Activated CD4-positive, alpha-beta memory T cell treated with anti-CD3 and anti-CD28 coated beads for 36 hours (primary cell): ENCODE measurements at places on chromosomes 4 and X. TPM values are rescaled to one million over a fixed set of nuclear protein-coding genes. Genes with fewer than 3 reads are reported as not detected.
A peak's percentile ranks its signal among the peaks of the same experiment; 100 is the strongest.

- no peak for DNase-seq
Measured at GRCh38 chr4:128633067-128633466, 176.4 kb upstream of the JADE1 start.

The PJA1 gene
- total RNA-seq = 22.1 TPM

- DNase-seq = no peak
Measured at GRCh38 chr4:179165000-179165738, 1722.9 kb upstream of the AGA start.

- no peak for DNase-seq
Measured at GRCh38 chr4:16812041-16812440, 86.4 kb downstream of the LDB2 start.

- no peak for DNase-seq
Measured at GRCh38 chr4:129355516-129355915, 259.6 kb downstream of the C4orf33 start.

The CCKAR gene
- not detected for total RNA-seq

DNA sequence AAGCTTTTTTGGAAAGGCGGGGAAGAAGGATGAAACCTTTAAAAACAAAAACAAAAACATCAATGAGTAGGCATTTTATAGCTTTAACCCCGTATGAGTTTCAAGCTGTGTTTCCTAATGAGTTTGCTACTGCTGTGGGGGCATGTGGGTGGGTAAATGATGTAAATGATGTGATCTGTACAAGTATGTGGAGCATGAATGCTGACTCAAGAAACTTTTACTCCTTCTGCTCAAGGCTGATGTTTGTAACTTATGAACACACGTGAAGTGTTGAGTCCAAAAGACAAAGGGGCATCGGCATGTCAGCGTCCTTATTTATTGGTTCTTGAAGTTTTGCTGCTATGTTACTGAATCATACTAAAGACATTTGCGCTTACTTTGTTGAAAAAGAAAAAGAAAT, 76.9 kb downstream of the CLCN4 start:
- no peak for DNase-seq

- no peak for DNase-seq
Measured at GRCh38 chrX:52608961-52609360, 45.7 kb downstream of the SSX7 start.

GRCh38 chr4:87409420-87409939, 12.9 kb upstream of the NUDT9 start:
- no peak for DNase-seq

The FRMPD3 gene
- total RNA-seq = not detected

- DNase-seq = no peak
Measured at GRCh38 chr4:174398728-174399127, 115.0 kb downstream of the CEP44 start.

The PNMA6F gene
- not detected for total RNA-seq

The GAR1 gene
- 32.8 TPM for total RNA-seq

The XPNPEP2 gene
- total RNA-seq = 0.80 TPM

GRCh38 chrX:139851730-139852129, 81.1 kb downstream of the ATP11C start:
- no peak for DNase-seq

The PTTG2 gene
- not detected for total RNA-seq

The PLK4 gene
- 45.6 TPM for total RNA-seq

DNA sequence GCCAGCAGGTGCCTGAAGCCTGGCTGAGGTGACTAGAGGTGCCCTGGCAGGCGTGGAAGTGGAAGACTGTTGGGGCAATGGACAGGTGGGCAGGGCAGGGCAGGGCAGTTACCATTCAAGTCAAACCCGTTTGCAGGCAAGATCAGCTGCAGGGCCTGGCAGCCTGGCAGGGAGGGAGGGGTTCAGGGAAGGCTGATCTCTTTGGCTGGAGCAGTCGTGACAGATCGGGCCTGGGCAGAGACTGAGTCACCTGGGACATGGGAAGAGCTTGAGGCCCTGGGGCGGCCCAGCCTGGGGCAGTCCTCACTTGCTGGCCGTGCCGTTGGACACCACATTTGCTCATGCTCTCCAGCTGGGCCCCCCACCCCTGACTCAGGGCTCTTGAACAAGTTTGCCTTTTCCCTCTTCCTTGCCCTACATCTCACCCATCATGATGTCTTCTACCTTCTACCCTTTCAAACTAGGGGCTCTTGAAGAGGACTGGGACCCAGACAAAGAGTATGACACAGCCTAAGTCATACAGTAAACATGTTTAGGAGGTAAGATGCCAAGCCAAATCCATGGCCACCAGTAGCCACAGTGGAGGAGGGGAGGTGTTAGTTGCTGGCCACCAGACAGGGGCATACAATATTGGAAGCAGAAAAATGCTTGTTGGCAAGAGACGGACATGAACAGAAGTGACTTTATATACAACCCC, 2.0 kb upstream of the ZNF185 start:
- no peak for DNase-seq

DNA sequence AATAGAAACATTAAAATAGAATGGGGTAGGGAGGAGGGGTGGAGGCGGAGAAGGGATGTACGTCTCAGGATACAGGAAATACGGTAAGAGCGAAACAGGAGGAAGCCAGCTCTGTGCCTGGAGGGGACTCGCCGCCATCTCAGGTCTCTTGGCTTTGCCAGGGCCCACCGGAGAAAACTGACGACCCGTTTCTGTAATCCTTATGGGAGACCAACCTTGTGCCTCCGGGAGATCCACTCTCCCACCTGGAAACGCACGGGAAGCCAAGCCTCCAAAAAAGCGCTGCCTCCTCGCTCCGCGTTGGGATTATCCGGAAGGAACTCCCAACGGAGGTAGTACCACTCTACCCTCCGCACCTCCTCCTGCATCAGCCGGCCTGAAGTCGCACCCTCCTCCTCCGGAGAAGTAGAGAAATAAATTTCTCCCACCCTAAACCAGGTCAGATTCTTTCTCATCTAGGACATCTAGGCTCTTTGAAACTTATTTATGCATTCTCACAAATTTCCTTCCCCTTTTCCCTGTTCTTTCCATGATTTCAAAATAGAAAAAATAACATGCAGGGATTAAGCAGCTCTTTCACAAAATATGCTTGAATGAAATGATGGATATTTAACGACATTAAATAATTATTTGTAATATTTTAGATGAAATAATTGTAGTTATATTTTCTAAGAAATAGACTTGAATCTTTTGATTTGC, at the start of gene NBDY:
TSS of gene NBDY (plus strand) at position 92 of the 699 bp plus-strand sequence. CDS start at position 203, 111 bp downstream.
- peak; percentile 45 for DNase-seq

DNA sequence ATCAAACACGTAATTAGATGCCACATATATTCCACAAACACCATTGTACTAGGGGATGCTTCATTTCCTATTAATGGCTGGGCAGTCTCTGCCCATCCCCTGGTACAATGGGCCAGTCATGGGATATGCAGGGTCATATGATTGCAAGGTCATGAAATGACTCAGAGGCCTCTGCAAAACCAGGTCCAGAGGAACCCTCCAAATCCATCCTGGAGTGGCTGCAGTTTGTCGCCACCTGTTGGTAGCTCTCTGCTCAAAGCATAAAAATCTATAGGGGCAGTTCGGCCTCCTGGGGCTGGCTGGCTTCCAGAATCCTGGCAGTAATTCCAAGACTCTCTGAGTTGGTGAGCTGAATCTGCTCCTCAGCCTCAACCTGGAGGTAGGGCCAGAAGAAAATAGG, 22.9 kb upstream of the PUDP start:
- DNase-seq = peak; percentile 43

The FRMD7 gene
- not detected for total RNA-seq

DNA sequence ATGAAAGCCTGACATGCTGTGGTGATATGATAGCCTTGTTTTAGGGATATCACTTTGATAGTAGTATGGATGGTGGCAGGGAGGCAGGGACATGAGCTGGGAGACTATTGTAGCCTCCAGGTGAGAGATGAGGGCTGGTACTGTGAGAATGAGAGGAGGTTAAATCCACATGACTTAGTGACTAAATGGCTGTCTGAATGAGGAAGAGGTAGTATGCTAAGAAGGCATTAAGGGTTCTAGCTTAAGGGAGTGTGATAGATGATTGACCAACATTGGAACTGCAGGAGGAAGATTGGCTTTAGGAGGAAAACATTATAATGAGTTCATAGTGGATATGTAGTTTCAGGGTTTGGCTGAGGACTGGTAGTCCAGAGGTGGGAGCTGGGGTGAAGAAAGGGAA, 195.0 kb upstream of the ANK2 start:
- no peak for DNase-seq

The NDP gene
- not detected for total RNA-seq

The GAGE12F gene
- total RNA-seq = not detected

DNA sequence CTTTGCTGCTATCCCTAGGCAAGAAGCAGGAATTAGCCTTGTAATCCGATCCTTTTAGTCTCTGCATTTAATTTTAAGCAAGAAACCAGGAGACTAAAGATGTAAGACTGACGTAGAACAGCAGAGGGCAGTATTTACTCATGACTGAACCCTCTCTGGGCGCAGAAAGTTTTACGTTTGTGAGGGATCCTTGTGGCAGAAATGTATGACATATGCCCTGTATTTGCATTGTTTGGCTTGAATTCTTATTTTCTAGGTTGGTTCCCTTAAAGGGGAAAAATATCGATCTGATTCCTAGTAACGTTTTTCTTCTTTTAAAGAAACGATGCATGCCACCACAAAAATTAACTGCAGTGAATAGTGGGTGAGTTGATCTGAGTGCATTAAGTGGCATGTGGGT, 1.3 kb upstream of the FAT4 start:
- peak; percentile 10 for DNase-seq

GRCh38 chrX:19775830-19776485, 111.4 kb downstream of the SH3KBP1 start:
- DNase-seq = no peak

The MPP1 gene
- 24.2 TPM for total RNA-seq

- DNase-seq = peak; percentile 43
Measured at GRCh38 chrX:154378059-154378798, 866 bp upstream of the EMD start.

The MTCP1 gene
- 19.2 TPM for total RNA-seq

DNA sequence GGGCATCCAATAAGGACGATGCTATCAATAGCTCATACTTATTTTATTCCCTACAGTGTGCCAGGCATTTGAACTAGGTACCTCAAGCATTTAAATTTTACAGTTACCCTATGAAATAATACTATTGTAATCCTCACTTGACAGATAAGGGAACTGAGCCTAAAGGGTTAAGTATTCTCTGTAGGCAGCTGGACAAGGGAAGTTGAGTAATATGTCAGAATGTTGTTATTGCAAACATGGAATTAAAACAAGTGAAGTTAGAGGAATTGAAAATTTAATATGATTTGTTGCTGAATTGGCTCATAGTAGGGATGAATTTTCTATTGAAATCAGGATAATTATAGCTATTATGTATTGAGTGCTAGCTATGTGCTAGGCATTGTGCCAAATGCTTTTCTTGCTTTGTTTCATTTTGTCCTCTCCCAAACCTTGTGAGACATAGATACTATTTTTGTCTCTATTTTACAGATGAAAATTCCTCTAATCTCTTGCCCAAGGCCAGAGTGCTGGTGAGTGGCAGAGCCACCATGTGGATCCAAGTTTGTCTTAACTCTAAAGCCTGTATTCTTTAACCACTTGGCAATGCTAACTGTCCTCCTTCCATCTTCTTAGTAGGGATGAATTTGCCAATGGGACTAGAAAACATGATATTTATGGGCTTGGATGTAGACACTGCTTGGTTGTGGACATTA, 58.1 kb downstream of the TMEM164 start:
- no peak for DNase-seq

The C1QTNF7 gene
- total RNA-seq = not detected

DNA sequence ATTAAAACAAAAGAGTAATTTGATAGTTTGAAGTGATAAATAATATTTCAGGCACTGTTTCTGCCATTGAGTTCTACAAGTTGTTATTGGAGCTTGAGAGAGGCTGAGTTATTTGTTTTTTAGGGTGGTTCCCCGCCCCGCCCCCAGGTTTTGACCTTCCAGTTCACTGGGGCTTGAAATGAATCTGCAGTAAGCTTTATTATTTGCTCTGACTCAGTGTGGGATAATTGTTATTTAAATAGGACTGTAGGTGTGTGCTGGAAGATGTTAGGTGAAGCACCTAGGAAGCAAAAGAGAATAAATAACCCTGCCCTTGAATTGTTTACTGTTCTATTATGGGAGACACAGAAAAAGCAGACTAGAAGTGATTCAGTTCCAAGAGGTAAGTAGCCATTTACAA, 81.2 kb upstream of the KCNIP4 start:
- no peak for DNase-seq

The KIAA1210 gene
- not detected for total RNA-seq

GRCh38 chr4:148112231-148112982, 329.8 kb downstream of the NR3C2 start:
- DNase-seq = no peak

- no peak for DNase-seq
Measured at GRCh38 chrX:152810403-152810802, 20.2 kb downstream of the CETN2 start.

DNA sequence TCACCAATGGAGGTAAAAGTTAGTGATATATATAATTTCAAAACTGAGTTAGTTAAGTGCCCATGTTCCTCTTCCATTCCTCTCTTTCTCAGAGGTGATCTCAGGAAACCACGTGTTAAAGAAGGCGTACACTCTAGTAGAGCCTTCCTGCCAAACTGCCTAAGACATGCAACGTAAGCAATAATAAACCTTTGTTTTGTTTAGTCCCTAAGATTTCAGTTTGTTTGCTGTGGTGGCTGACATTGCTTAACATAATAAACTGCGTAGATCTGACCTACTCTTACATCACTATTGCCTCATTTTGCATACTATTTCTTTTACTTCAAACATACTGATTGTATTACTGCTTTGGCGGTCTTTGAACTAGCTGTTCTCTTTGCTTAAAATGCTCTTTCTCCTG, 99.2 kb downstream of the JADE1 start:
- DNase-seq = no peak

GRCh38 chr4:87912164-87913004, 63.1 kb upstream of the SPP1 start:
- no peak for DNase-seq

DNA sequence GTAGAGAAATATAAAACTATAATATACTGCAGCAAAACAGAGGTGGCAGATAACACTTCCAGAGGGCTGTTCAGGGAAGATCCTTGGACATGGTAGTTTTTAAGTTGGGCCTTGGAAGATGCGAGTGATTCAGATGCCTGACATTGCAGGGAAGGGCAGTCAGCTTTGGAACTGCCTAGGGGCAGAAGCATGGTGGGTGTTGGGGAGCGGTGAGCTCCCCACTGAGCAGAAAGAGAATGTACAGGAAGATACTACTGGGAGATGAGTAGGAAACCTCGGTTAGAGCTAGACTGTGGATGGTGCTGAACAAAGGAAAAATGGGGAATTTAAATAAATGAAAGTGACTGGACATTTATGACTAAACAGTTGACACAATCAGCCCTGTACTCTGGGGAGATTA, 24.9 kb upstream of the SEC24B start:
- DNase-seq = no peak

The BGN gene
- total RNA-seq = not detected

DNA sequence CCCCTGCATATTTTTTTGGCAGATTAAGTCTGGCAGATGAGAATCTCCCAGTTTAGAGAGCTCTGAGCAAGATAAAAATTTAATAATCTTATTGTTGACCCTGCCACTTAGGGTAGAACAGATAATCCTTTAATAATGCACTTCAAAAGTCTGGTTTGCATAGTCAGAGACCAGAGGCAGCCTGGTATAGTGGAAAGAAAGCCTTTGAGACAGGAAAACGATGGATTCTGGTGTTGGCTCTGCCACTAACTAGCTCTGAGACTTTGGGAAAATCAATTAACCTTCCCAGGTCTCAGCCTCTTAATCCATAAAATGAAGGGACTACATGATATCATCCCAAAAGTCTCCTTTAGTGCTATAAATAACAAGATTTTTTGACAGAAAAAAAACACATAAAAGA, 824.5 kb downstream of the STIM2 start:
- no peak for DNase-seq
